ENCODE measurements at places on chromosomes 5 and 9.

DNA sequence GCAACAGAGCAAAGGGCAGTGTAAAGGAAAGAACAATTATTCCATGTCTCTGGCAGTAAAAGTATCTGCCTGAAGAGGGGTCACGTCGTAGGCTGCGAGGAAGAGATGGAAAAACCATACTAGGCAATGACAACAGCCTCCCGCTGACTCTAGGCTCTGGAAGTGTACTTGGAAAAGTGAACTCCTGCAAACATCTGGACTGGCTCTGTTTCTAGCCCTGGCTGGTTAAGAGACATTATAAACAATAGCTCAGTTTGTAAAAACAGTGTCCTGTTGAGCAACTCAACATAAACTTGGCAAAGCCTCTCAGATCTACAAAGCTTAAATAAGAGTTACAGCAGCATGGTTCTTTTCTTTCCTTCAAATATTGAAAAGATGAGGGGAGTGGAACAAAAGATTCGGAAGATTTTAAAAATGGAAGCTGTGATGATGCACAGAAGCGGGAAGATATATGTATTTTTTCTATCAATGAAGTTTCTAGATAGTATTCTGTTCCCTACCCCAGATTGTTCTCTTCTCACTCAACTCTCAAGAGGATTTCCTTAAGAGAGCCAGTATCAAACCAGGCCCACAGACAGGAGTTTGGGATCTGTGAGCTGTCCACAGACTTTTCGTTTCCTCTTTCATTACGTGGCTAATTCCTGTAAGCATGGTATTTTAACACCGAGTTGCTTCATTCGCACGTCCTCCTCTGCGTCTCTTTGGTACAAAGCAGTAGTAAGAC is 79.4 kb downstream of the SPTLC1 start:
- no peak for DNase-seq

DNA sequence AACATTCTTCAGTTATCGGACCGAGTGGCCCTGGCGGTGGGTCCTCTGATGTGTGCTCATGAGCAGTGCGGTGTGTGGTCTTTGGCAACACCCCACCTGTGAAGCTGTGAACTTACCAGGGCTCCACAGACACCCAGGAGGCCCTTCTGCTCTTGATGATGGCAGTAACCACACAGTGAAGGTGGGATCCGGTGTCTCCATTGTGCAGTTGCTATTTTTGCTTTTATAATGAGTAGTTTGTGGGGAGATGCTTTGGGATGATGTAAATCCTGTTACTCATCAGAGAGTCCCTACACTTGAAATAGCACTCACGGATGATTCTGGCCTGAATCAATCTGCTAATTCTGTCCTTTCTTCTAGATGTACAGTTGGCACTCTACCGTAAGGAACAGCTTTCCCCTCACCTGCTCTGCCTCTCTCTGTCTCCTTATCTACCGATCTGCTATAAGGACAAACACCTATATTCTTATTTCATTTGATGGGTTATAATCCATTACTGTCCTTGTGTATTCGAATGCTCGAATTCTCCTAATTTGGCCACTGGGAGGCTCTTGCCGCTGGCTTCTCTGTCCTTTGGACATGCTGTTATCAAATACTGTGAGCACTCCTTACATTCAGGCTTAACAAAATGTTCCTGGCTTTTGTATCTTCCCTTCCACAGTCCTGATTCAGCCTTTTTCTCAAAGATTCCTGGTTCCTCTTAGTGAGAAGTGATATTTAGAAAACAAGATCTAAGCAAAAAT is 20.2 kb downstream of the ATPSCKMT start:
- DNase-seq, result no peak

DNA sequence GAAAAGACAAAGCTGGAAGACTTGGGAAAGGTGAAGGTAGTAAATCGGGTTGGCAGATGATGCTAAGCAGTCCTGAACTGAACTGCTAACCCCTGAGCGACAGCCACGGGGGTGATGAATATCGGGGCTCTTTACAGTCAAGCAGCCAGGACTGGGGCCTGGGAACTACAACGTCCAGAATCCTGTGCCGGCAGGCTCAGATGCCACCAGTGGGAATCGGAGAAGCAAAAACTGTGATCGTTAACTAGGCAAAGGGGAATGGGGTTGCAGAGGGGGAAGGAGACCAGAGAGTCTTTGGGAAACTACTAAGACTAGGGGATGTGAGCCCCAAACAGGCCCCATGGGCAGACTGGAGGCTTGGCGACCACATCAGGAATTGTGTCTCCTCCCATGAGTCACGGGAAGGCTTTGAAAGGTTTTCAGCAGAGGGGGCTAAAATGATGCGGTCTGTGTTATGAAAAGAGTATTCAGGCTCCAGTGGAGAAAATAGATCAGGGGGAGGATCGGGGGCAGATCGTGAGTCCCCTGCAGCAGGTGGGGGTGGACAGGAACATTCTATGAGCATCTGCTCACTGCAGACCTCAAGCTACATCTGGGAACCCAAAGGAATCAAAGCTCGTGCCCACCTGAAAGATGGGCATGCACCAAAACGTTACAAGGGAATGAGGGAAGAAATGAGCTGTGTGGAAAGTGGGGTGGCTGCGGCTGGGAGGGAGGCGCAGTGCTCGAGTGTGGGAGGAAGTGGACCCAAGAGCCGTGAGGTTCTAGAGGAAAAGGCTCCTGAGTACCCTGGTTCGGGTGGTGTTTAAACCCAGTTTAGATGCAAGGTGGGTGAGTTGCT is 53.8 kb downstream of the HRH2 start:
- DNase-seq, result no peak

DNA sequence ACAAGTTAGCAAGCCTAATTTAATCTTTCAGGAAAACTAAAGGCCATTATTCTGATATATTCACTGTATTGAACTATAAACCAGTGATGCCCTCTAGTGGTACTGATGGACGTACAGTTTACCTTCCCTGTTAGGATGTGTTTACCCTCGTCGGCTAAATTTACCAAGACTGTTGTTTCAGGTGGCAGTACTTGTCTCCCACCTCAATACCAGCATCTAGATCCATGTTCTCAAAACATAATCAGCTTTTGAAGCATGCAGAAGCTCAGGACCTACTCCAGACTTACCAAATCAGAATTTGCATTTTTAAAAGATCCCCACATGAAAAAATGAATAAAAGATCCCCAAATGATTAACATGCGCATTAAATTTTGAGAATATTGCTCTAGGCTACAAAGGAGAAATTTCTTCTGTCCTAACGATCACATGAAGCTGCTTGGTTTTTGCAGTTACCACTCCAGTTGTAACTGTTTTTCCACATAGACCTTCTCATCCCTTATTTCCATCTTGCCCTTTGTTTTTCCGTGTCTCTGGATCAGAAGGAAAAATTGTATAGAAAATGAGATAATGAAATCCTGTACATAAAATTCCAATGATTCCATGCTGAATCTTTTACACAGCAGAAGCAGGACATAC is 3.2 kb upstream of the BAAT start:
- DNase-seq, result no peak

DNA sequence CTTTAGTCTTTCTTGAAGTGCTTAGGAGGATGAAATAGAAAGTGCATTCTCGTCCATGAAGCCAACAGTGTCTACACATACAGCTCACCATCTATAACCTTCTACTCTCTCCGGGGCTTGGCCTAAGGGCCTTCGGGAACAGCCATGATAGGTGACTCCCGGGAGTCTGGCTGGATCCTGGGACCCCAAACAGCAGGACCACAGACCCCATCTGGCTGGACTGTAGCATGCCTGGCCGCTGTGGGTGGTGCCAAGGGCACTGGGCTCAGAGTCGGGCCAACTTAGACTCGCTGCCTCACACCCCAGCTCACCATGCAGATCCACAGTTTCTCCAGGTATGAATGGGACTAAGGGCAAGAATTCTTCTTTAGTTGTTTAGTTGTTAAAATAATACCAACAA is 16.3 kb downstream of the GABBR2 start:
- DNase-seq, result no peak

GRCh38 chr9:121613009-121613752 is 38.3 kb upstream of the DAB2IP start:
- DNase-seq, result no peak

- DNase-seq, result no peak
Observed at GRCh38 chr5:127320032-127320965, 29.7 kb downstream of the MEGF10 start.

DNA sequence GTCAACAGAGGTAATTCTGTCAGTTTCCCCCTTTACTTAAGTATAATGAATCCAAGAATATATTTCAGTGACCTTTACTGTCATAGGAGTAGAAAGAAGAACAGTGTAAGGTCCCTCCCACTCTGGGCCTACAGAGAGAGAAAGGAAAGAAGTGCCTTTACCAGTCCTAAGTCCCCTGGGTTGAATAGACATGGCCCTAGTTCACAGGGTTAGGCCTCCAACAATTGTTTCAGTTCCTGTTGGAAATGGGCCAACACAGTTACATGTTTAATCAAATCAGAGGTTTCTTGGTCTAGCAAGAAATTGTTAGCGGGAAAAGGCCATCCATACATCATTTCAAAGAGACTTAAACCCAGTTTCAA is 605.6 kb downstream of the MTRR start:
- DNase-seq, result no peak

DNA sequence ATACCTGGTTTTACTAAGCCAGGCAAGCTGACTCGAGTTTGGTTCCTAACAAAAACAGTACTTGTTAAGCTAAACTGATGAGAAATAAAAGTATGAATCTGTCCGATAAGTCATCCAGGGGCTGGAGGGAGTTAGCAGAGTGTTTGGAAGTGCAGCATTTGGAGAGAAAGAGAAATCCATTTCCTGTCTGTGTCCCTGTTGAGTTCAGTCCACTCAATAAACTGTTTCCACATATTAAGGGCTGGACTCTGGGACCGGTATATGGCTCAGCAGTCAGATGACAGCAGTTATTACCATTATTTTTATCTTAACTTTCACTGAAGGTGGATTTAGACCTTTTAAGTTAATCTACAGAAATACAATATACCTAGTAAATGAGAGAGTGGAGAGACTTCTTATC is 130.6 kb upstream of the ADRA1B start:
- DNase-seq, result no peak

DNA sequence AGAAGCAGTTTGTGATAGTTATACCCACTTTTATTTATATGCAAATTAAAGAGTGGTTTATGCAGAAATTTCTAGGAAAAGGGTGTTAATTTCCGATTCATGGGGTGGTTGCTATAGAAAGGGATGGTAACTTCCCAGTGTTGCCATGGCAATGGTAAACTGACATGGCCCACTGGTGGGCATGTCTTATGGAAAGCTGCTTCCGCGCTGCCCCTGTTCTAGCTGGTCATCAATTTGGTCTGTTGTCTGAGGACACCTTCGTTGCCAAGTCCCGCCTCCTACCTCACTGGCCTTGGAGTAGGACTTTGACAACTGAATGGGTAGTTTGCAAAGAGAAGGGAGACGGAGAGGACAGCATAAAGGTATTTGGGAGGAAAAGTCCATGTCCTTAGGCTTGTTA is 74.0 kb upstream of the SMIM23 start:
- DNase-seq, result no peak

GRCh38 chr5:115022303-115022702 is 147.4 kb downstream of the TRIM36 start:
- no peak for DNase-seq

DNA sequence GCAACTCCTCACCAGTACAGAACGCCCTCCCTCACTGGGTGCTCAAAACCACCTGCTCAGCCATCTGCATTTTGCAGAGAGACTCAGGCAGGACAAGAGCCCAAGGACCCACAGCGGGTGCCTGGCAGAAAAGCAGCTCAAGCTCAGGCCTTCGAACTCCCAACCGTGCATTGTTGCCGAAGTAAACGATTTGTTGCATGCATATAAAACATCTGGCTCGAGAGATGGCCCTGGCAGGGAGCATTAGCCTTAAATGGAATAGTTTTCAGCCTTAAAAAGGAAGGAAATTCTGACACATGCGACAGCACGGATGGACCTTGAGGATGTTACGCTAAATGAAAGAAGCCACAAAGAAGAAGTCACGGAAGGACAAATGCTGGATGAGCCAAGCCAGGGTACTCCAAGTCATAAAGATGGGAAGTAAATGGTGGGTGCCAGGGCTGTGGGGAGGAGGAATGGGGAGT is 160.4 kb upstream of the PHYKPL start:
- DNase-seq, result no peak

DNA sequence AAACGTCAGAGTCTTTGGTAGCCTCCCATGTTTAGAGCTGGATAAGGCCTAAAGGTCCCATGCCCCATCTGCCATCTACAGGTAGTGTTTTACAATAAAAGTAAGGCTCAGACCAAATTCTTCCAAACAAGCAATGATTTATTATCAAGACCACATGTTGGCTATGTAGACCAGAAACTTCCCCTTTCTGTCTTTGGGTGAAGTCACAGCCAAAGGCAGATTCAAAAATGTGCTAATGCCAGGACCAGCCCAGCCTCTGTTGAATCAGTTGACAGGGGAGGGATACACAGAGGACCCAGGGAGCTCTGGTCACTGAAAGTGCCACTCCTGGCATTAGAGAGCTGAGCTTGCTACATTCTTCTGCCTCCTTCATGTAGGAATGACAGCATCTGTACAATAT is 360.8 kb downstream of the NTRK2 start:
- no peak for DNase-seq

GRCh38 chr9:112890106-112891081 is at the start of gene SLC46A2:
TSS of gene SLC46A2 (minus strand) at chr9:112890876. CDS start at chr9:112890681, 195 bp downstream.
- DNase-seq, result no peak

DNA sequence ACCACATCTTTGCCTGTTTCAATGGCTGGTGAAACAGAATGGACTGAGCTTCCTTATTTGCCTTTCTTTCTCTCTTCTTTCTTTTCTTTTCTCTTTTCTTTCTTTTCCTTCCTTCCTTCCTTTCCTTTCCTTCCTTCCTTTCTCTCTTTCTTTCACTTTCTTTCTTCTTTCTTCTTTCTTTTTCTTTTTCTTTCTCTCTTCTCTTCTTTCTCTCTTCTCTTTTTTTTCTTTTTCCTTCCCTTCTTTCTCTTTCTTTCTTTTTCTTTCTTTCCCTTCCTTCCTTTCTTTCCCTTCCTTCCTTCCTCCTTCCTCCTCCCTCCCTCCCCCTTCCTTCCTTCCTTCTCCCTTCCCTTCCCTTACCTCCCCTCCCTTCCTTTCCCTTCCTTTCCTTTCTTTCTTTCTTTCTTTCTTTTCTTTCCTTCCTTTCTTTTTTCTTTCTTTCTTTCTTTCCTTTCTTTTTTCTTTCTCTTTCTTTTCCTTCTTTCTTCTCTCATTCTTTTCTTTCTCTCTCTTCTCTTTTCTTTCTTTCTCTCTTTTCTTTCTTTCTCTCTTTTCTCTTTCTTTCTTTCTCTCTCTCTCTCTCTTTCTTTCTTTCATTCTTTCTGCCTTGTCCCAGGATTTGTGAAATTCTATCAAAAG is 50.1 kb upstream of the MCTP1 start:
- no peak for DNase-seq

GRCh38 chr5:41509399-41510175 is 814 bp downstream of the PLCXD3 start:
- DNase-seq, result no peak

DNA sequence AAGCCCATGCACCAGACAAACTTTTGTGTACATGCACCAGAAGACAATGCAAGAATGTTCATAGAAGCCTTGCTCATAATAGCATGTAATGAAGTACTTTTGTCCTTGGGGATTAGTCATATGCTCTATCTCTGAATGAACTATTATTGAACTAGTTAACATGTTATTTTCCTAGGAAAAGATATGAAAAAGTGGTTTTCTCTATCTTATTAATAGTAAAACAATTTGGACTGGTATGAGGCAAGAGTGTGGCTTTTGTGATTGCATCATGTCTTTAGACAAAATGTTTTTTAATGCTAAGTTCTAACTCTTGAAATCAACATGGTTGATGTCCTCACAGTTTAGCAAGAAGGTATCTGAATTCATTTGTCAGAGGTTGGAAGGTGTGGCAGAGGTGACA is 55.7 kb upstream of the SPDL1 start:
- no peak for DNase-seq

Data from caudate nucleus (tissue), 63 donors.